ENCODE measurements at places on chromosomes 2 and 18.
A peak's percentile ranks its signal among the peaks of the same experiment; 100 is the strongest.

GRCh38 chr2:3972377-3972776, 269.0 kb downstream of the DCDC2C start:
- no peak for DNase-seq

DNA sequence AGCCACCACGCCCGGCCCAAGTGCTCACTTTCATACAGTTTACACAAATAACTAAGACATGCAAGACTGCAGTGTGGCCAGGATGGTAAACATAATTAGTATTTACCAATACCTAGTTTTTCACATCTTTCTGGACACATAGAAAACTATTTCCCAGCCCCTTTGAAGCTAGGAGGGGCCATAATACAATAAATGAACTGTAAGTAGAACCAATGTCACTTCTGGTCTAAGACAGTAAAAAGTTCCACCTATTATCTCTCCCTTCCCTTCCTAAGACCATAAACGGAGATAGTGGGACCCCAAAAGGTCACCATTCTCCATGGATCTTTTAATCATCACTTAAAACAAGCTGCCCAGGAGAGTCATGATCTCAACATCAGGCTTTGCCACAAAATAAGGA, 51.0 kb downstream of the NBAS start:
- DNase-seq = no peak

GRCh38 chr18:3401669-3402620, 48.0 kb upstream of the TGIF1 start:
- DNase-seq = no peak

DNA sequence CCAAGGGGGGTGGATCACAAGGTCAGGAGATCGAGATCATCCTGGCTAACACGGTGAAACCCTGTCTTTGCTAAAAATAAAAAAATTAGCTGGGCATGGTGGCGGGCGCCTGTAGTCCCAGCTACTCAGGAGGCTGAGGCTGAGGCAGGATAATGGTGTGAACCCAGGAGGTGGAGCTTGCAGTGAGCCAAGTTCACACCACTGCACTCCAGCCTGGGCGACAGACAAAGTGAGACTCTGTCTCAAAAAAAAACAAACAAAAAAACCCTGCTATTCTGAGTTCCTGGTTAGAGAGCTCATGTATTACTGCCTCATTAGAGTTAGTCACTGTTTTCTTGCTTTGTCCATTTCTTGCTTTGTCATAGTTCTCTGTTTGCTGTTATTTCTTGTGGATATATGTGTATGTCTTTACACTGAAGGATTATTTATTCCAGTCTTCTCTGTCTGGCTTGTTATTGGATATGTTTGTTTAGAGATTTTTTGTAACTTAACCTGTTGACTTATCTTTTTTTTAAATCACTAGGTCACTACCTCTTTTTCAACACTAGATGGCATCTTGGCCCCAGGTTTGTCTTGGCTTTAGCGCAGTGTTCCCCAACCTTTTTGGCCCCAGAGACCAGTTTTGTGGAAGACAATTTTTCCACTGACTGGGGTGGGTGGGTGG, 17.0 kb downstream of the TTLL4 start:
- DNase-seq = peak; percentile 50

GRCh38 chr18:9157806-9158205, 21.2 kb downstream of the ANKRD12 start:
- DNase-seq = no peak

- no peak for DNase-seq
Observed at GRCh38 chr2:195488567-195488966, 168.5 kb upstream of the SLC39A10 start.

Measured in inflammatory macrophage treated with lipopolysaccharide for 1 hour (primary cell).